Ureter (tissue), 1 donor: ENCODE measurements at places on chromosomes 16 and 17.

DNA sequence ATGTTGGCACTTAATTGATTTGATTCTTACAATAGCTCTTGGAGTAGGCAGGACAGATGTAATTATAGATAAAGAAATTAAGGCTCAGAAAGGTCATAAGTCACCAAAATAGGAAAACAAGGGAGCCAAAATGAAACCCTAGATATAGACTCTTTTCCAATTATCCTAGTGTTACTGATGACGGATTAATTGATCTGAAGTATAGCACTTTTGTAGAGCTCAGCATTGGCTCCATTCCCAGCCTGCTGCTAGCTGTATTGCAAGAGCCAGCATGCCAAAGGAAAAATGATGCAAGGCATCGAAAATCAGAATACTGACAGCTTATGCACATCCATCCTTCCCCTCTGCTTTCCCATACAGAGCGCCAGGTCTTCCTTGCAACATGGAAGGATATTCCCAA lies 21.6 kb upstream of the RASL10B start:
- no peak for DNase-seq

- no peak for DNase-seq
Observed at GRCh38 chr17:1898332-1898731, 68.5 kb downstream of the RPA1 start.

GRCh38 chr16:68473358-68474070 lies 25.2 kb upstream of the SMPD3 start:
- DNase-seq = no peak

DNA sequence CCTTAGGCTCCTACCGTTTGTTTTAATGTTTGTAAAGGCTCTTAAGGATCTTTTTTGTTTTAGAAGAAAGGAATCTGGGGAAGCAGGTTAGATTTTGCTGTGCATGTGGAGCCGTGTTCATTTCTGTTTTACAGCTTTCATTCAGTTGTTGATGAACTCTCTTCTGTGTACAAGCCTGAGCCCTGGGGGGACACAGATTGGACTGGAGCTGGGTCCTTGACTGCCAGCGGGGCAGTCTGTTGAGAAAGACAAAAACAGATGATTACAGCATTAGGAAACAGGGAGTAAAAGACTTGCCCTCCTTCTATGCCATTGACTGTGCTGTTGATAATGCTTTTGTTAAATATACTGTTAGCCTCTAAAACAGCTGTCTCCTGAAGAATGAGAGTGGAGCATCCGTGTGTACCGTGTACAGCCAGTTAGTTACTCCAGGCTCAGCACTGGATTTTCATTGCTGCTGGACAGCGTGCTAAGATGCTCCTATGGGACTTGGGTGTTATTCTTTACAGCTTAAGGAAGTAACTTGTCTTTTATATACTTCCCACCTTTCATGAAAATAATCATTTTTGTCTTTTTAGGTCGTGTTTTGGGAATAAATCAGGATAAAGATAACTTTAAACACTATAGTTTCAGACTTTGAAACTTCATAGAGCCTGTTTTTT lies 3.2 kb downstream of the MAP1LC3B start:
- no peak for DNase-seq

DNA sequence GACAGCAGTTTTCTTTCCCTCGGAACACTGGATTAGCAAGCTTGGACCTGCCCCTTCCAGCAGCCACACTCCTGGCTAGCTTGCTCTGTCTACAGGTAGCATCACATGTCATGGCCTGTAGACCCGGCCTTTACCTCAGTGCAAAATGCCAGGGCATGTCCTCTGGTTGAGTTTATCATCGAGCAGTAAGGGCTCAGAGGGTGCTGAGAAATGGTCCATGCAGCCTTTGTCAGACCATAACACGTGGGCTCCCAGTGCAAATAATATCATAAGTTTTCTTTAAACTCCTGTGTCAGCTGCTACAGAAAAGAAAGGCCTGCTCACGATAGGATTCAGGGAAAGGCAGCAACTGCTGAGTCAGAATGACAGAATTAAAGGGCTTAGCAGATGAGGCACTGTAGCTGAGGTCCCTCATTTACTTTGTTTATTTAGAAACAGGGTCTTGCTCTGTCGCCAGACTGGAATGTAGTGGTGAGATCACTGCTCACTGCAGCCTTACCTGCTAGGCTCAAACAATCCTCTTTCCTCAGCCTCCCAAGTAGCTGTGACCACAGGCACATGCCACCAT lies 8.0 kb upstream of the GNA13 start:
- peak; percentile 75 for DNase-seq

DNA sequence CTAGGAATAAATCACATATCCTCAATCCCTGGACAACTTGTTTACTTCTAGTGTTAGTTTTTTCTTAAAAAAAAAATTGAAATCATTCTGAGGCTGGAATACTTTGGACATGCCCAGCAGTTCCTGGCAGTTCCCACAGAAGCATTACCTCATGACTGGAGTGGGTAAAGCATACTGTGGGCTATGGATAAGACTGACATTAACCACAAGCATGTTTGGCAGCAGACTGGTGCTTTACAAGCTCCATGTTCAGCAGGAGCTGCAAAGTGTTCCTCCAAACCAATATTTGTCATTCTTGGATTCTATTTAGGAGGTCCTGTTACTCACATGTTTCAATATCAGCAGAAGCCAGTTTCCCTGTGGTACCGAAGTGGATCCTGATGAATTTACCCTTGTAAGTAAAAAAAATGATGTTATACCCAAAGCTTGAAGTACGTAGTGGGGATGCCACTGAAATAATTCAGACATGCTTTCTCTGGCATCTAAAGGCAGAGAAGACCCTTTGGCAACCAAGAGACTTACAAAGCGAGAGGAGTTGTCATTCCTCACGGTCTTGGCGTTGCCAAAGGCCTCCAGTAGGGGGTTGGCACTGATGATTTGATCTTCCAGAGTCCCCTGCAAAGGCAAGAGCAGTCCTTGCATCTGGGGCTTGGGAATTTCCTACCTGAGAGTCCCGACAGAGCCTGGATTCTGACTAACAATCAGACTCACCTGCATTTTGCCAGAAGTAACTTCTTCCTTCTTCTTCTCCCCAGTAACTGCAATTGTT lies 4.9 kb downstream of the MYH1 start:
- no peak for DNase-seq

DNA sequence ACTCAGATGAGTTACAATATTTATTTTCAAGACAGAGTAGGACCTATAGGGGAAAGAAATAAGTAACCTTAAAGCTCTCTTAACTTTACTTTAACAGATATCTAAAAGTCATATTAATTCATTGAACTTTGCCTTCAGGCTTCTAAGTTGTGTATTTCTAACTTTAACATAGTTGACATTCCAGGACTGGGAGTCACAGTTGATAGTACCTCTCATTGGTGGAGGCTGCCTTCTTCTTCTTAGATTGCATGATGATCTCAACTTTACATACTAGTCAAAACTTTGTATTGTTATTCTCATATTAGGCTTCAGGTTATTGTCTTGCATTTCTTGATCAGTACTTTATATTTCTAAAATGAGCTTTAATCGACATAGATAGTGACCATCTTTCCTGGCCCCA lies 350.1 kb upstream of the KIF2B start:
- DNase-seq = no peak

- peak; percentile 80 for DNase-seq
Observed at GRCh38 chr17:77254951-77255825, 114.4 kb downstream of the SEC14L1 start.
